AG09309 (cell line): ENCODE measurements at places on chromosomes 7 and 10.
A peak's percentile ranks its signal among the peaks of the same experiment; 100 is the strongest.

- DNase-seq = no peak
These were observed 1.3 kb downstream of the BRAT1 start for GRCh38 chr7:2553831-2554581.

GRCh38 chr7:110988348-110988747 lies 102.6 kb upstream of the LRRN3 start:
- no peak for DNase-seq

GRCh38 chr10:110348336-110348735 lies 43.6 kb upstream of the SMNDC1 start:
- DNase-seq = no peak

- no peak for DNase-seq
These were observed 178.3 kb downstream of the PTN start for GRCh38 chr7:137165241-137165640.

DNA sequence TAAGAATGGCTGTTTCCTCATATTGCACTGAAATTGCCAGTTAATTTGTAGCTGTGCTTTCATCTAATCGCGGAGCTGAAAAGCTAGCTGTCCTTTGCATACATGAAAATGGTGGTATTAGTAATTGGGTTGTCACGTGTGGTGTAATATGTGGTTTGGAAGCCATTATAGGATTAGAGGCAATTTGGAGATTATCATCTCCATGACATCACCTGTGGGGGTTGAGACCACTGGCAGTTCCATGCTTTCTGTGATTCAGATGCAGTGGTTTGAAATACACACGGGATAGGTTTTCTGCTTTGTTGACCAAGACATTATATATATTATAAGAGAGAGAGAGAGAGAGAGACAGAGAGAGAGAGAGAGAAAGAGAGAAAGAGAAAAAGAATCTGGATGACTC lies 180.8 kb downstream of the RAB11FIP2 start:
- DNase-seq = no peak

- DNase-seq = no peak
These were observed 18.1 kb upstream of the UBE2H start for GRCh38 chr7:129970816-129971215.

DNA sequence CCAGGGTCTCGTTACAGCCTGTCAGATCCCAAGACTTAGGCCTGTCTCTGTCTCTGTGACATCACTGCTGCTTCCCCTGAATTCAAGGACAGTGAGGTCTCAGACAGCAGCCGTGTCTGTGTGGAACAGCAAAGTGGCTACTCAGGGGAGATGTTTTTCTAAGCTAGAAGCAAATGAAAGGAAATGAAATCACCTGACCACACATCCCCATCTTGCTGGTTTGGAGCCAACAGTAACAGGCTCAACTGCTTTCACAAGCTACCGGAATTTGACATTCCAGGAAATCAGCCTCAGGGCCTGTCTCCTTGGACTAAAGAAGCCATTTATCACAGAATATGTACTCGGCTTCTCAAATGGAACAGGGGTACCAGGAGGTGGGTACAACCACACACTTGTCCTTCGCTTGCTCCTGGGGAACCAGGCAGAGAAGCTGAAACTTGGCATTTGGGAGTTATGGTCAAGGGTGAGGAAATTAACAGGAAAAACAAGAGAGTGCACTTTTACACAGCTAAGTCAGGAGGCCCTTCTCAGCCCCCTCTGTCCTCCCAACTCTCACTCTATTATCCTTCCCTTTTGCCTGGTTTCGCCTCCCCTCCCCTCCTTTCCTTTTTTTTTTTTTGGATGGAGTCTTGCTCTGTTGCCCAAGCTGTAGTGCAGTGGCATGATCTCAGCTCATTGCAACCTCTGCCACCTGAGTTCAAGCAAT lies 73.2 kb downstream of the SPDYE5 start:
- DNase-seq = peak; percentile 74

DNA sequence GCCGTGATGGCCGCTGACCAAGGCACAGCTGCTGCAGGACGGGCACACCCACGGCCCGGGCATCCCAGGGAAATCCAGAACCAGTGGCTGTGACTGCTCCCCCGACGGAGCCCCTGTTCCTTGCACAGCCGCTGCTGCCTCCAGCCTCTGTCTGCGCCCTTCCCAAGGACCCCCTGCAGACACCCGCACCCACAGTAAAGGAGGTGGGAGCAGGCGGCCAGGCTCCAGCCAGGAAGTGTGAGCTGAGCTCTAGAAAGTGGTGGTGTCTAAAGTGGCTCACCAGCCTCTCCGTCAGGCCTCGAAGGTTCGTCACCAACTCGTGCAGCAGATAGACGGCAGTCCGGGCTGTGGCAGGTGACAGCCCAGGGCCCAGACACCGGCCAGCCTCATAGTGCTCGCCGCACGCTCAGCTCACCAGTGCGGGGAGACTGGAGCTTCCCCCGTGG lies 306.7 kb downstream of the DNAJB6 start:
- DNase-seq = no peak

GRCh38 chr10:42645103-42645502 lies 6.7 kb upstream of the ZNF33B start:
- no peak for DNase-seq

DNA sequence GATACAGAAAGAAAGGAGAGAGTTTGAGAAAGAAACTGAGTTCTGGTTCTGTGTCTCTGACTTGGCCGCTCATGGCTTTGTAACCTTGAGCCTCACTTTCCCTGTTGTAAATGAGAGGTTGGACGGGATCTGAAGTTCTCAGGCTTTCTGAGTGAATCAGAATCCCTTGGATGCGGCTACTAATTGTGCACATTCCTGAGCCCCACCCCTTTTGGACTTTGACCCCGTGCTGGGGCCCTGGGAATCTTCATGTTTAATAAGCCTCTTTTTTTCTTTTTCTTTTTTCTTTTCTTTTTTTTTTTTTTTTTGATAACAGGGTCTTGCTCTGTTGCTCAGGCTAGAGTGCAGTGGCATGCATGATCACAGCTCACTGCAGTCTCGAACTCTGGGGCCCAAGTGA lies 26.9 kb downstream of the SLC25A28 start:
- no peak for DNase-seq

GRCh38 chr7:79141252-79141651 lies 312.2 kb downstream of the MAGI2 start:
- no peak for DNase-seq

GRCh38 chr10:97291357-97292096 lies 910 bp downstream of the ARHGAP19 start:
- DNase-seq = no peak

DNA sequence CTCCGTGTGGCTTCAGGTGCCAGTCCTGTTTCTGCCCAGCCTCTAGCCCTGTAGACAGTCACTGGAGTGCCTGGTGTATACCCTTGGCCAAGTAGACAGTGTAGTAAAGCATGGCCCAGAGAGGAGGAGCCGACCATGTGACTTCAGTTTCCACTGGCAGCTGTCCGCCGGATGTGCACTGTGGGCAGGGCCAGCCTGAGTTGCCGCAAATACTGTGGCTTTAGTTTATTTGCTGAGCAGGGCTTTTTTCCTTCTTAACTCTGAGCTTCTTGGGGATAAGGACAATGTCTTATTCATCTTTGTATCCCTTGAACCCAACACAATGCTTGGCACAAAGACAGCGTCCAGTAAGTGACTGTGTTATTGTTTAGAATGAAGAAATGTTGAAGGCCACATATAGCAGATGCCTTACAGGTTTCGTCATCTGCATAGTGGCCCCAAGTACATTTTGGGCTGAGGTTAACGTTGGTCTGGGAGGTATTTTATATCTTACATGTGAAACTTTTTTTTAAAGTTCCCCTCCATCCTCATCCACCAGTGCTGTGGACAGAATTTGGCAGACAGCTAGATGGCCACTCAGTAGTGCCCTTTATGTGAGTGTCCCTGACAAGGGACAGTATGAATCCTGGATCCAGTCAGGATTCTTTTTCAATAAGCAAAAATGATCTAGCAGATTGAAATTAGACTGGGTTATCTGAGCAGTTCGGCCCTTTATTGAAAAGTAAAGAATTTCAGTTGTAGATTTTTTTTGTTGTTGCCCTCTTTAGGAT lies 40.6 kb downstream of the CYP17A1 start:
- no peak for DNase-seq

- DNase-seq = no peak
These were observed 493.2 kb downstream of the TYW1 start for GRCh38 chr7:67489881-67490280.

GRCh38 chr7:152572101-152572500 lies 103.8 kb downstream of the XRCC2 start:
- no peak for DNase-seq

DNA sequence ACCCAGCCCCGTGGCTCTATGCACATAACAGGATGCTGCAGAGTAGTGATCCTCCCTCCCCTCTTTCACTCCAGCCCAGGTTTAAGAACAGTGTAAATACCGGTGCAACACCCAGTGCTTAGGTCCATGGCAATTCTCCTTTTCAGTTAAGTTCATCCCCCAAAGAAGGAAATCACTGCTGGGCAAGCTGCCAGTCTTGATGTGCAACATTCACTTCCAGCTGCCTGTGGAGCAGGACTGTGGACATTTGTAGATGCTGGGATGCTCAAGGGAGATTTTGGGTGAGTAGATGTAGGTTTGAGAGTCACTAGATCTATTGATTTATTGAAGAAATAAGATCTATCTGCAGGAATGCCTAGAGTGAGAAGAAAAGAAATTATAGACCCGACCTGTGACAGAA lies 294.3 kb upstream of the KIAA1217 start:
- no peak for DNase-seq

GRCh38 chr10:3782451-3783315 lies 2.3 kb downstream of the KLF6 start:
- DNase-seq = peak; percentile 96

DNA sequence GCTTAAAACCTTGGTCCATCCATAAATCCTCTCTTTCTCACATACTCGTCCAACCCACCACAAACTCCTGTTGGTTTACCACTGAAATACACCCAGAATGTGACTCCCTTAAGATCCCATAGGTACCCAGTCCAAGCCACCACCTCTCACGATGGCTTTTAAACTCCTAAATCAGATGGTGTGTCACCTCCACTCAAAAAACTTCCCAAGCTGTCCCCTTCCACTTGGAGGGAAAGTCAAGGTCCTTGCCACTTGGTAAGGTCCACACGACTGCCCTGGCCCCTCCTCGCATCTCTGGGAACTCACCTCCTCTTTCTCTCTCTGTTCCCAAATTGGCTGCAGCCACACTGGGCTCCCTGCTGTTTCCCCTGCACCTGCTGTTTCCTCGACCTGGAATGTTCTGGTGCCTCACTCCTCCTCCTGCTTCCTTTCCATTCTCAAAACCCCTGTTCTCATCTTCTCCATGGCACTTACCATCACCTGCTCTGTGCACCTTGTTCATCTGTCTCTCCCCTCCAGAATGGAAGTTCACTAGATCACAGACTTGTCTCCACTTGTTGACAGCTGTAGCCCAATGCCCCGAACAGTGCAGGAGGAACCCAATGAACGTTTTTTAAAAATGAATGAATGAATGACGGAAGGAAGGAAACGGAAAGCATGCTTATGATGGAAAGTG lies 23.0 kb downstream of the ZFAND2A start:
- no peak for DNase-seq
